Activated naive CD4-positive, alpha-beta T cell (primary cell): ENCODE measurements at places on chromosomes 5 and 9.

DNA sequence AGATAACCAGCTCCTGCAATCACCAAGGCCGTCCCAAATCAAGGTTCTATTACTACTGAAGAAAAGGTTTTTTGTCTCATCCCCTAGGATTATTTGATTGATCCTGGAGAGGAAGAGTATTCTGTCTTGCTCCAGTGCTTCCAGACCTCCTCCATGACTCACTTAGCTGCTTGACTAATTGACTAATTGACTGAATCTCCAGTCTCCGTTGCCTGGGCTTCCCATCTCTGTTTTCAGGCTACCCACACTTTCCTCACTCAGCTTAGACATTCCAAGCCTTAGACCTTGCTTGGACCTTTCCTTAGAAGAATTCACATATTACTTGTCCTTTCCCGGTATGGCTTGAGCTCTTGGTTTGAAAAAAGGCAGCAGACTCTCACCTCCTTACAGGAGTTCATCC lies 60.6 kb downstream of the FRMD3 start:
- no peak for DNase-seq

GRCh38 chr5:148904440-148904839 lies 78.0 kb downstream of the ADRB2 start:
- no peak for DNase-seq

- no peak for DNase-seq
Measured at GRCh38 chr9:127856729-127857116, 2.3 kb upstream of the ENG start.

DNA sequence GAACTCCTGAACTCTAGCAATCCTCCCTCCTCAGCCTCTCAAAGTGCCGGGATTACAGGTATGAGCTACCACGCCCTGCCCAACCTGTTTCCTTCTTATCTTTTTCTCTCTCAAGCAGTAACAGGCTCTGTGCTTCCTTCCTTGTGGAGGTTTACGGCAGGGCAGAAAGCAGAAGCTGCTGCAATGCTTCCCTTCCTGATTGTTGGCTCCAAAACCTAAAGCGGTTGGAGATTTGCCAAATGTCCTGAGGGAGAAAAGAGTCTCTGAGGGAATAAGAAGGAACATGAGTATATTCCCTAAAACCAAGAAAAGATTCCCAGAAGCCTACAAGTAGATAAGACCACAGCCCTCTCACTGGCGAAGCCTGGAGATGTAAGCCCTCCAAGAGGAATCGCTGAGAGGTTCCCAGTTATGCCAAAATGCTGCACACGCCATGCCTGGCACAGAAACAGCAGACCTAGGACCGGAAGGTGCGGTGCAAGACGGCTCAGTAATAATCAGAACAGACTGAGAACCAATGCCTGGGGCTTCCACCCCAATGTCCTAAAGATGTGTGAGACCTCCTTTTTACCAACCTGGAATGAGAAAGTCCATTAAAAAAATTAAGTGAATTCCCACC lies 73.2 kb downstream of the APTX start:
- DNase-seq = no peak

DNA sequence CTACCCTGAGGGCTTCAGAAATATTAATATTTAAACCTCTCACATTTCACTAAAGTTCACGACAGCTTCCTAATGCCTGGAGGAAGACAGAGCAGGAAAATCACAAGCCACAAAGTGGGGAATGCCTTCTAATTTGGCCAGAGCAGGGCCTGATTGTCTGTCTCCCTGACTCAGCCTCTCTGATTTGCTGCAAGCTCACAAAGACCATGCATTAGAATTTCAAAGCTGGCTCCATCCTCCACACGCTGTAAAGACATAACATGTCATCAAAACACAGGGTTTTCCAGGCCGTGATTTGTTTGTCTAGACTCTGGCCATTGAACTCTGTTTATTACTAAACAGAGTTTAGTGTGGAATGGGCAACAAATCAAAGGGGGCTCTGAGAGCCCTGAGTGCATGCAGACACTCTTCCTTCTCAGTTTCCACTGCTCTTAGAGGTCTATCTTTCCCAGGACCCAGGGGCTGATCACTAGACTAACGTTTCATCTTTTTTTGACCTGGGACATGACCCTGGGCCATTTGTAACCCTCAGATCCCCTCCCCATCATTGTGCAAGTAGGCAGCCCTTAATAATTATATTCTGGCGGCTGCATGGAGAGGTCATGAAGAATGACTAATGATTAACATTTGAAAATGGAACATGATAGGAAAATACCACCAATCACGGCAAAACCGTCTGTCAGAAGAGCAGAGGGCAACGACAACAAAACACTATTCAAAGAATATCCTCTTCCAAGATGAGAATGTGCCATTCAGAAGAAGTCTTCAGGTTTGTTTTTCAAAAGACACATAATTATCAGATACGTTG lies 140.2 kb downstream of the ENC1 start:
- DNase-seq = no peak

DNA sequence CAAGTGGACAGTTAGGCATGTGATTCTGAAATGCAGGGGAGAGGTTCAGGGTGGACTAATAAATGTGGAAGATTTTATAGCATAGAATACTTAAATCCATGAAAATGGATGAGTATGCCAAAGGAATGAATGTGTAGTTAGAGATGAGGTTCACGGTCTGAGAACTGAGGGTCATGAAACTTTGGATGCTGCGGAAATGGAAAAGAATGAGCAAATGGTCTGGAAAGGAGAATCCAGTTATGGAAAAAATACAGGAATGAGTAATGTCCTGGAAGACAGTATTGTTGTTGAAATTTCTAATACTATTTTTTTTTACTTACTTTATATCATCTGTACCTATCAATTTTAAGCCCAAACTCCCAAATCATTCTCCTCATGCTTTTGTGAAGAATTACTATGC lies 2369.4 kb downstream of the MAT2B start:
- no peak for DNase-seq

DNA sequence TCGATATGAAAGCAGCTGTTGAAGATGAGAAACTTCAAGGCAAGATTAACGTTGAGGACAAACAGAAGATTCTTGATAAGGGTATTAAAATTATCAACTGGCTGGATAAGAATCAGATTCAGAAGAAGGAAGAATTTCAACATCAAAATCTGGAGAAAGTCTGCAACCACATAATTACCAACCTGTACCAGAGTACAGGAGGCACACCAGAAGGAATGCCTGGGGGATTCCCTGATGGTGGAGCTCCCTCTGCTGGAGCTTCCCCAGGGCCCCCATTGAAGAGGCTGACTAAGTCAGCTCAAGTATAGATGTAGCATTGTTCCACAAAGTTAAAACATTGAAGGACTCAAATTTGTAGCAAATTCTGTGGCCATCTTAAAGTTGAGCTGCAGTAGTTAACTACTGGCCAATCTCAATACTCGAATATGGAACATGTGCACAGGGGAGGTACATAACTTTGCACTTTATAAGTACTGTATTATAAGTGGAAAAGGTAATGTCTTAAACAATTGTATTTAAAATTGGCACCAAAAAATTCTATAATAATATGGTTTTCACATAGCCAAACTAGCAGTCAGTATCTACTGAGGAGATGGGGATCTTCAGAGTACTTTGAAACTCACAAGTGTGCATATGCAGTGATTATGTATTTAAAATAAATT lies 237.5 kb downstream of the CHSY3 start:
- DNase-seq = no peak

DNA sequence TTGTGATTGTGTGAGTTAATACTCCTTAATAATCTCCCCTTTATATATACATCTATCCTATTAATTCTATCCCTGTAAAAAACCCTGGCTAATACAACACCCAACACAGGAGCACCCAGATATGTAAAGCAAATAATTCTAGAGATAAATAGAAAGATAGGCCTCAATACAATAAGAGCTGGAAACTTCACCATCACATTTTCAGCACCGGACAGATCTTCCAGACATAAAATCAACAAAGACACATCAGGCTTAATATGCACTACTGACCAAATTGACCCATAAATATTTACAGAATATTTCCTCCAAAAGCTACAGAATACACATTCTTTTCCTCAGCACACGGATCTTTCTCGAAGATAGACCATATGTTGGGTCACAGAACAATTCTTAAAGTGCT lies 71.0 kb upstream of the ST8SIA4 start:
- no peak for DNase-seq

GRCh38 chr9:128723352-128723865 lies 518 bp downstream of the ZDHHC12 start:
- DNase-seq = no peak

DNA sequence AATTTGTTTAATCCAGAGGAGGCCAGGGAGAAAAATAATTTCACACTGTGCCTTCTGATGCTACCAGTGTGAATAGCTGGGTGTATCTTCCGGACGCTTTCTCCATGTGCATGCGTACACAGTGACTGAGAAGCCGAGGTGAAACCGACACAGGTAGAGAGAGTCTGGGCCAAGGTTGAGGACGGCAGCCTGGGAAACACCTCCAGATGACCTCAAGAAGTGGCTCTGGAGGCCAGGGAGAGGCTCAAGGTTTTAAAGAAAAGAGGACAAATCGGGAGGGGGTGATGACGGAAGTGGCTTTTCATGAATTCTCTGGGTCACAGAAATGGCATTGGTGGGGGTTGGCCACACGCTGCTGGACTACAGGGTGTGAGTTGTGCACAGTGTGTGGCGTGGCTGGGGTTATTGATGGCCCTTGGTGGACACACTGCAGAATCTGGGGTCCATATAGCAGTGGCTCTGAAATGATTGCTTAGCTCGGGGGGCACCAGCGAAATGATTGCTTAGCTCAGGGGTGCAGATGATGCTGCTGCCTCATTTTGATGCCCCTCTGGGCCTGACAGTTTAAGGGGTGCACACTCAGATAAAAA lies 34.1 kb upstream of the LRRC14B start:
- DNase-seq = no peak

- DNase-seq = no peak
Measured at GRCh38 chr5:126576974-126577373, 18.0 kb downstream of the ALDH7A1 start.

DNA sequence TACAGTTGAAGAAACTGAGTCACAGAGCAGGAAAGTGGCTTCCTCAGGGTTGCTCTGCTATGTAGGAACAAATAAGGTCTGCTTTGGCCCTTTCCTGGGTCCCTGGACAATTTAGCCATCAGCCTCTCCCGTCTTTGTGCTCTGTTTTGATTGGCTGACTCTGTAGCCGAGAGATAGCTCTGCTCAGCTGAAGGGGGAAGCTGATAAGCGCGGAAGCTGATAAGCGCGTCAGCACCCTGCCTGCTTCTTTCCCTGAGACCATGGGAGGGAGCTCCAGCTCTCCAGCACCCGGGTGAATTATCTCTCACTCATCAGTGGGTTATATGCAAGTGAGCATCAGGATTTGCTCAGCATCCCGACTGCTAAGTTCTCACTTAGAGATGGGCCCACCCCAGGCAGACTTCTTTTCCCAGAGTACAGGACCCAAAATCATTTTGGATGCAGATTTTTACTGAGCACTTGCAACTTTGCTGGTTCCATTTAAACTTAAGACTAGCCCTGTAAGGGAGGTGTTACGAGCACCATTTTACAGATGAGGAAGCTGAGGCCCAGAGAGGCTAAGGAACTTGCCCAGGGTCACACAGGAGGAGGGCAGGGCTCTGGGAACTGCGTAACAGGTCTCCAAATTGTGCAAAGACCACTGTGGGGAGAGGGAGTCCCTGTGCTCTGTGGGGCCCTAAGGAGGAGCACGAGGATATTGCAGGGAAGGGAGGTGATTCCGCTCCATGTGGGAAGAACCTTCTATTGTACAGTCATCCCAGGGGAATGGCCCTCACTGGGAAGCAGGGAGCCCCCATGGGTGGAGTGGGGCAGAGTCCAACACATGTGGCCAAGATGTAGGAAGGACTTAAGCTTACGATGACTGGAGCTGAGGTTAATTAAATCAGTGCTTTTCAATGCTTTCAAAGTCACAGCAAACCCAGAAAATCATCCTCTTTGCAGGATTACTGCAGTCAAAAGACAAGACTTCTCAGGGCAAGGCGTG lies 83.7 kb upstream of the ORM1 start:
- DNase-seq = no peak

DNA sequence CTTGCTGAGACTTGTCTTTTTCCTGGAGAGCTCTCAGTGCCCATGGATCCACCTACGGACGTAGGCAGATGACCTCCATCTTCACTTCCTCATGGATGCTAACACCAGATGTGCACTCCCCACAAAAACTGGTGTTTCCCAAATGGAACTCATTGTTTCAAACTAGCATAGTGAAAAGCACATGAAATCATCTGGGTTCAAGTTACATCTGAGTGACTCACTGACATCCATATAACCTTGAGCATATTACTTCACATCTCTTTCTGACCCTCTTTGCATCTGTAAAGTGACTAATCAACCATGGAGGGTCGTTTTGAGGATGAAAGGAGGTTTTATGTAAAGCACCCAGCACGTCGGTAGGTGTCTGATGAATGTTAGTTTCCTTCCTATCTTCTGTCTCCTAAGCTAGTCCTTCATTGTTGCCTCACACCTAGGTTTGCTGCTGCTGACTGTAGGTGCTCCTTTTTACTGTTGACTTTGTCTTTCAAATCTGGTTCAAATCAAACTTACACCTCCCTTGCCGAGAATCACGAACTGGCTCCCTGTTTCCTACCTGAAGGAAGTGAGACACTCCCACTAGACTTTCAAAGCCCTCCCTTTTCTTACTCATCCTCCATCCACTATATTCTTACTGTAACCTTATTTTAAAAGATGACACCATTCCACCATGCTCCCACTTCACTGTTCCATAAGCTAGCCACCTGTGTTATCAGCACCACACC lies 10.3 kb downstream of the OCLN start:
- no peak for DNase-seq

GRCh38 chr9:86975036-86975435 lies 27.7 kb upstream of the GAS1 start:
- no peak for DNase-seq

DNA sequence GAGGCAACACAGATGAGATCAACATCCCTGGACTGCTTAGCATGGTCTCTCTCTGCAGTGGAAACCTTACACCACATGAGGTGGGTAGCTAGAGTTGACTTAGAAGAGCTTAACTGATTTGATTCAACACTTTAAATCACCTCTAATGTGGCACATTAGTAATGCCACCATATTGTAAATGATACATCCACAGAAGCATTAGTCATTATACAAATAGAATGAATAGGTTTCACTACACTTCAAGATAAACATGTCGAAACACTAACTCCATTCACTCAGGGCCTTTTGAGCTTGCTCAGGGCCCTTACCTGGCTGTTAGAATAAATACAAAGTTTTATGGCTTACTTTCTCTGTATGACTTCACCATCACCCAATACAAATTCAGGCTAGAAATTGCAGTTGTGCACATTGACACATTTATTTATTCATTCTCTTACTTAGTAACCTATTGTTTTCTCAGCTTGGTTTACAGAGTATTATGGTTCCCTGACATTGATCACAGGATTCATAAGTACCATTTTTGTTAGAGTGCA lies 9.3 kb upstream of the SMAD5 start:
- DNase-seq = no peak

GRCh38 chr5:98927989-98928872 lies 576 bp downstream of the CHD1 start:
- DNase-seq = no peak

GRCh38 chr9:33177639-33178038 lies 10.5 kb upstream of the B4GALT1 start:
- no peak for DNase-seq

- DNase-seq = no peak
Measured at GRCh38 chr5:142863856-142864255, 93.7 kb downstream of the ARHGAP26 start.
